ENCODE measurements at places on chromosomes 2 and 18.

- DNase-seq: no peak
Observed at GRCh38 chr2:200159829-200160781, 146.4 kb upstream of the SPATS2L start.

DNA sequence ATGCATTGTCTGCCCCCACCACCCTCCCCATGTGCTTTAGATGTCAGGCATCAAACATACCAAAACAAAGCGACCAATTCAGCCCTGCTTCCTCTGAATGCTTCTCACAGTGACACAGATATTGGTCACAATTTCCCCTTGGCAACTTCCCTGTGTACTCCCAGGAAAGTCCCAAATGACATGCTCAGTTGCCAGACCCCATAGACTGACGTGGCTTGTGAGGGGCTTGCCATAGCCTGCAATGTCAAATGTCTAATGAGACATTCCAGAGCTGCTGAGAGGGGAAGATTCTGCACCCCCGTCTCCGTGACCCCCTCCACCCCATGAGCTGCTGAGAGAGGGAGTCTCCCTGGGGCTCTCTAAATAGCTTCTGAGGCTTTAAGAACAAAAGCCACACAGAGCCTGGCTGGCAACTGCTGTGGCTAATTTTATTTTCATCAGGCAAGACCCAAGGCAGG is 47.3 kb downstream of the RFTN2 start:
- DNase-seq: no peak

DNA sequence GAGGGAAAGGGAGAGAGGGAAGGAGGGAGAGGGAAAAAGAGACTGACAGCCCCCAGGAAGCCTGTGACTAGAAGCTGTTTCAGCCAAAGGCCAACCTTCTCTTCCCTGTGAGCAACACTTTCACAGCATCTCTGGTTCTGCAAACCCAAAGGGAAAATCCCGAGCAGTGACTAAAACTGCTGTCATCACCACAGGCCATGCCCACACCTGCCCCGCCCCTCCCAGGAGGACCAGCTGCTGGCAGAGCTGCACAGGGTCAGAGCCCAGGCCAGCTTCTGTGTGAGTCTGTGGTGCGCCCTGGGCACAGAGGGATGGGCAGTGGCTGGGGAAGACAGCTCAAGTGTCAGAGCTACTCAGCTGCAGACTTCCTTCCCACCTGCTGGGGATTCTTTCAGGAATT is 64.9 kb upstream of the OTOS start:
- no peak for DNase-seq

- no peak for DNase-seq
Observed at GRCh38 chr2:102518170-102518569, 45.1 kb downstream of the SLC9A4 start.
